ENCODE measurements at places on chromosomes 1 and 21.

GRCh38 chr1:241212628-241213027 lies 144.4 kb downstream of the RGS7 start:
- DNase-seq = no peak

- no peak for DNase-seq
Measured at GRCh38 chr1:27605796-27606707, 2.1 kb upstream of the AHDC1 start.

DNA sequence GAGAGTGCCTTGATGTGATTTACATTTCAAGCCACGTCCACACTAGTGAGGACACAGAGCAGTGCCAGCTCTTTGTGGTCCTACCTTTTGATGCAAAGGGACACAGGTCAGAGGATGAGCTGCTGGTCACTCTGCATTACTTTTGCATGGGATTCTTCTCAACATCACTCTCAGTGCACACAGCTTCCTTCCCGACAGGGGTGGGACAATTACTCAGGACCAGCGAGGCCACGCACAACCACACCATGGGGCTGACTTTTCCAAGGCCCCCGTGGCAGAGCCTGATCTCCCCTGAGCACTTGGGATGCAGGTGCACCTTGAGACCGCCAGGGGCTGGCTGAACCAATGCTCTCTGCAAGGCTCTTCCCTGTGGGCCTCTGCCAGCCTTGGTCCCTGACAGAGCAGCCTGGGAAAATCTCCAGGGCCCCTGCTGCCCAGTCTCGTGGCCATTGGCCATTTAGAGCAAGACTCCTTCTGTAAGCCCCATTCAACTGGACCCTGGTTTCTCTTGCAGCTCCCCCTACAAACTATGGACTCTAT lies 13.2 kb upstream of the PRAMEF12 start:
- DNase-seq = no peak

- no peak for DNase-seq
Measured at GRCh38 chr1:174230399-174230798, 71.1 kb downstream of the RABGAP1L start.

DNA sequence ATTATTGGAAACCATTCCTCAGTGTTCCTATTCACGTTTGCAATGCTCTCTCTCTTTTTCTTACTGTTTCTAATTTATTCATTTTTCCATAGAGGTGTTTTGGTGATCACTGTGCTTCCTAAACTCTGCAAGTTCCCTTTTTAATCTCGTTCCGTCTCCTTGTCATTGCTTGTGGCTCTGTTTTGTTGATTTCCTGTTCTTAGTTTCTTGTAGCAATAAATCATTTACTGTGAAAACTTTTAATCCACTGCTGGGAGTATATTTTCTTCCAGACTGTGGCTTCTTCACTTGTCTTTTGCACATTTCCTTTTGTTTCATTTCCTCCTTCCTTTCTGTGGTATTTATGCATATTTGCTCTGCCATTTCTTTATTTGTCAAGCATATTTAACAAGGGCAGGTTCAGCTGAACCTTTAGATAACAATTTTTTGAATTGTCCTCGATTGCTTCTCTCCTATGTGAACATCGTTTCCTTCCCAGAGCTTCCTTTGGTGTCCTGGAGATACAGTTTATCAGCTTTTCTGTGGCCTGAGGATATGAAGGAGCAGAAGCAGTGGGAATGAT lies 3.6 kb downstream of the B3GALT5 start:
- no peak for DNase-seq

- no peak for DNase-seq
Measured at GRCh38 chr1:51948491-51948915, 42.0 kb downstream of the RAB3B start.

Data from T-helper 2 cell (primary cell).